ENCODE measurements at places on chromosomes 16 and 17.

DNA sequence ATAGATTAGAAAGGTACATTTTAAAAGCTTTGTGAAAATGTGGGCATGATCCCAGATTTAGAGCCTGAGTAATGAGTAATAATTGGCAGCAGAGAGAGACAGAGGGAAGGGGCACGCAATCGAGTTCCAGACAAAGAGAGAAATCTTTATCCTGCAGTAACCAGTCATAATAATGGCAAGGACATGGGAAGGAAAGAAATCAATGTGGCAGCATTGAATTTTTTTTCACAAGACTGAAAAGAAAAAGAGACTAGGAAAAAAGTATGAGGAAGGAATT is 790.8 kb upstream of the SOX9 start:
- no peak for DNase-seq

DNA sequence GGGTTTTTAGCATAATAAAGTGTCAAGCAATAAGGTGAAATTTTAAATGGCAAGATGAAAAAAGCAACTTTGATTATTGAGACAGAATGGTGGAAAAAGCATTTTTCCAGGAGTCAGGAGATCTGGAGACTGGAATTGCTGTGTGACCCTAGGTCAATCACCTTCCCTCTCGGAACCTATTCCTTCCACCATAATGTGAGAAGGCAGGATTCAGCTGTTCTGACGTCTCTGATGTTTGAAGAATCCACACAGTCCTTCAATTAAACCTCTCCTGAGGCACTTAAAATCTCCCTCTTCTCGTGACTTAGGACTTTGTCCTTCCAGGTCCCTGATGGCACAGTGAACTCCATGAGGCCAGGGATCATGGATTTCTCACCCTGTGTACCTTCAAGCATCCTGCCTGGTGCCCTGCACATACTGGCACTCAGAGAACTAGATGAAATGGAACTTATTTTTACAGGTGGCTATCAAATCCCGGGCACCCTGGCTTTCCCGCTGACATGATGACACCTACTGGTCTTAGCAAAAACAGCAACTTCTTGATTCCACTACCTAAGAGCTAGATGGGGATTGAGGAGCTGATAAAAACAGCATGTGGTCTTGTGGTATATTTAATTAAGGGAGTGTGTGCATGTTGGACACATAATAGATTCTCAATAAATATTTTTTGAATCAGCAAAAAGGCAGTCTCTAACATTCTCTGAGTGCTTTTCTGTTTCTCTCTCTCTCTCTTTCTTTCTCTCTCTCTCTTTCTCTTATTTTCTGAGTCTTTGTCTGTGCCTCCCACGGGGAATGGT is 2.3 kb upstream of the CCDC182 start:
- no peak for DNase-seq

- no peak for DNase-seq
Observed at GRCh38 chr16:80591071-80591915, 50.5 kb downstream of the DYNLRB2 start.

DNA sequence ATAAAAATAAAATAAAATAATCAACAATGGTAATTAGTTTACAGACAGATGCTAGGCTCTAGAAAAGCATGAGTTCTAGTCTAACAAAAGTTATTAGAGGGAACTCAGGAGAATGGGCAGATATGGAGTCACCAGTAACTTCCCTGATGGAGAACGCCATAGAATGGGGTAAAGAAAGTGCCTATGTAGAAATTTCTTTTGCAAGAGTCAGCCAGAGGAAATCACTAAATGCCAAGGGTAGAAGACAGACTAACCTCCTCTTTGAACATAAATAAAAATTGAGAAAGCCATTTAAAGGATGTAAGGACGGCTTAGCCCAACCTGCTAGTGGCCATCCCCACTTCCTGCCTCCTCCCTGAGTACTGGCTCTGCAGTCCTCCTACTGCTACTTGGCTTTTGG is 141.6 kb downstream of the VPS53 start:
- no peak for DNase-seq

DNA sequence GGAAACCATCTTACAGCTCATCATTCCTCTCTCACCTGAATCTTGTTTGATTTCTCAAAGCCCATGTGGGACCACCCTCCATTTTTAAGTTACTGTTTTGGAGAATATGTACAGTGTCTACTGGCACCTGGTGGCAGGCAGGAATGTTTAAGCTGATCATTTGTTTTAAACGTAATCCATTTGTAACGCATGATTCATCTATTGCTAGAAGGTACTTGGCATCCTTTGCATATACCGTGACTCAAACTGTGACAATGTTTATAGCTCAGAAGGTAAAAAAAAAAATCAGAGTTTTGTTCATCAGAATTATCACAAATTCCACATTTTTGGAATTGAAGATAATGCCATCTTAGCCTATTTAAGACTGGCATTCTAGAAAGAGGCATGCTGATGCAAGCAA is 1007.5 kb upstream of the EEF2KMT start:
- no peak for DNase-seq

DNA sequence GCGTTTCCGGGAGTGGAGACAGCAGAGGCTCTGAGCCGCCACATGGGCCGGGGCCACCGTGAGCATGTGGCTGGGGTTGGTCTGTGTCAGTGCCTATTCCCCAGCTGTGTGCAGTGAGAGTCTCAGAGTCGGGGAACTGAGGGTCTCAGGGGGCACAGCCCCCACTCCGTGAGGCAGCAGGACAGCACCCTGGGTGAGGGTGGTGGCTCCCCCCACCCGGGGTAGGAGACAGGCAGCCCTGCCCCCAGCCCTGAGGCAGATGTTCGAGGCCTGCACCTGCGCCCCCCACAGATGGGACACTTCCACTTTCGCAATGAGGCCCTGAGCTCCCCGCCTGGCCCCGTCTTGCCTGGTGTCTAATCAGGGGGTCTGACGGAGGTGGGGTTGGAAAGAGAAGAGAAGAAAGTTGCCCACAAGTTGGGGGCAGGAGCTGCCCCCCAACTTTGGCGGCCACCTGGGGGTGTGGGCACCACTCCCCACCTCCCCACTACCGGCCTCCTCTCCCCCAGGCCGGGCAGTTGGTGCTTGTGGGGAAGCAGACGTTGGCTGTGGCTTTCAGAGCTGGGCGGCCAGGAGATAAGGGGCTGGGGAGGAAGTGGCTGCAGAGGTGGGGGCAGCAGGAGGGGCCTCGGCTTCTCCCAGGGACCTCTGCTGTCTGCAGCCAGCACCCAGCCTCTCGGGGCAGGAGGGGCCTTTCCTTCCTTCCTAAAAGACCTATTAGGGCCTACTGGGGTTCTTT is 1.8 kb upstream of the CBFA2T3 start:
- no peak for DNase-seq

GRCh38 chr16:19363740-19364139 is 53.9 kb upstream of the TMC5 start:
- no peak for DNase-seq

DNA sequence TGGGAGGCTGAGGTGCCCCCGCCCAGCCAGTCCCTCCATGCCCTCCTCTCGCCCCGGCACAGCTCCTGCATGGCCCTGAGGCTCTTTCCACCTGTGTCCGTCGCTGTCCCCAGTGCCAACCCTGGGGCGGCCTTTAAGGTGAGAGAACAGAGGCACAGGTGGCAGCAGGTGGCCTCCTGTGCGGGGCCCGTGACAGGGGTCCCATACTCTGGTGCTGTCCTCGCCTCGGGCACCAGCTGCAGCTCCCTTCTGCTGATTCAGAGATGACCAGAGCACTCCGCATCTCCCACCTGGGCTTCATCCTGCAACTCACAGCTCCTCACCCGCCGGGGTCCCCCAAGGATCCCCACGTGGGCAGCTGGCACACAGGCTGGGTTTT is 8.0 kb downstream of the PRSS27 start:
- no peak for DNase-seq

DNA sequence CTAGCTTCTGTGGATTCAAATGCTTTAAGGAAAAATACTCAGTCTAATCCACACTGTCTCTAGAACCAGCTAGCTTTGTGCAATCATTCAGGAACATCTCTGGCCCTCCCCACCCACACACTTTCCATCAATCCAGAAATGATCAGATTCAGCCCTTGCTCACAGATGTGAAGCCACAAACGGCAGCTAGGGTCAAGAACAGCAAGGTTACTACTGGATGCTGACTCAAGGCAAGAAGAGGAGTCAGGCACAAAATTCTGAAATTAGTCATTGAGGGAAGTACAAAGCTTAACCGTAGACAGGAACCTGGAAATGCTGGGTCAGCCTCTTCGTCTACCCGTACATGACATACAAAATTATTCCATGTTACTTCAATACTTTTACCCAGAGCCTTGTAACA is 174.6 kb downstream of the CDH13 start:
- no peak for DNase-seq

- DNase-seq: no peak
Observed at GRCh38 chr16:87170310-87170709, 146.9 kb downstream of the C16orf95 start.

DNA sequence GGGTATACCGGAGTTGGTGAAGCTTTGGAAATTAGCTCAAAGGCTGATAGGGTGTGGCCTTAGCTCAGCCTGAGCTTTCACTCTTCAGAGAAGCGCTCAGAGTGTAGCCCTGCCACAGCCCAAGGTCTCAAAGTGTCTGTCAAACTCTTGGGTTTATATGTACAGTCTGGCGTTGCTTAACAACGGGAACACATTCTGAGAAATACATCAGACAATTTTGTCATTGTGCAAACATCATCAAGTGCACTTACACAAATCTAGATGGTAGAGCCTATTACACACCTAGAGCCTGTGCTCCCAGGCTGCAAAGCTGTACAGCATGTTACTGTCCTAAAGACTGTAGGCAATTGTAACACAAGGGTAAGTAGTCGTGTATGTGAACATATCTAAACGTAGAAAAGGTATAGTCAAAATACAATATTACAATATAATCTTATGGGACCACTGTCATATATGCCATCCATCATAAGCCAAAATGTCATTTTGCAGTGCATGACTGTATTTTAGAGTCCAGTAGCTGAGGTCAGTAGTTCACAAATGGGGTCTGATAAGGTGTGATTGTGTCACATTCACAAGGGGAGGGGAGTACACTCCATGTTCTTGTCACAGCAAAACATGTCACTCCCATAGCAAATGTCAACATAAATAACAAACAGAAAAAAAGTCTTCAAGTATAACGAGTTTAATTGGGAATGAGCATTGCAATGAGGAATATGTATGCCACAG is 20.6 kb downstream of the CHAD start:
- DNase-seq: no peak

- no peak for DNase-seq
Observed at GRCh38 chr16:4364196-4365013, 7.2 kb upstream of the VASN start.

DNA sequence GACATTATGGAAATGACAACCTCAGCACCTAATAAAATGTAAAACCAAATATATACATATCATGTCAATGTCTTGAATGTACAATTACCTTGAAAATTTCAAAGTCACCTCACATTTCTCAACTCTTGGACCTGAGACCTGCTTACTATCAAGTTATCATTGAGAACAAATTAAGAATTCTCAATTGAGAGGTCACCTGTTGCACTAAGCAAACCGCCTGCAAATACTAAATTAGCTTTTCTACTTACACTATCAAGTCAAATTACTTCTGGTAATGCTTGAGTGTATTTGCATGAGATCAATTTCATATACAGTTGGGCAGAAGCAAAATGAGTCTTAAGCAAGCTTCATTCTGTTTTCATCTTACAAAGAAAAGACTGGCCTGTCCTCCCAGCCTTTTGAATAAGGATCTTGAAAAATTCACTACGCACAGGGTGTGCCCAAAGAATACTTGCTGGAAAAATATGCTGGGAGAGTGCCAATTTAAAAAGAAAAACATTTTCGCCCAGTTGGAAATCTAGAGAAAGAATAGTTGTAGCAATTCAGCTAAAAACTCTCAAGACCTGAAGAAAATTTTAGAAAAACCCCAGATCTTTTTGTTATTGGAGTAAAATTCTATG is 35.7 kb downstream of the KANSL1 start:
- no peak for DNase-seq

GRCh38 chr16:57253466-57253865 is 8.4 kb downstream of the ARL2BP start:
- no peak for DNase-seq

DNA sequence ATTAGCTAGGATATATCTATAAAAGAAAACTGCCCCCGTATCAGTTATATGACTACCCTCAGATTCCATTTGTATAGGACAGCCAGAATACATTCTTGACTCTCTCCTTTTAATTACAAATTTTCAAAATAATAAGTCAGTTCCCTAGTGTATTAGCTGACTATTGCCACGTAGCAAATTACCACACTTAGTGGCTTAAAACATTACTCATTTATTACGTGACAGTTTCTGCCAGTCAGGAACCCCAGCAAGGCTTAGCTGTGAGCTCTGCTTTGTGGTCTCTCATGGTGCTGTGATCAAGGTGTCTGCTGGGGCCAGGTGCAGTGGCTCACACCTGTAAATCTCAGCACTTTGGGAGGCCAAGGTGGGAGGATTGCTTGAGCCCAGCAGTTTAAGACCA is 13.9 kb upstream of the SCNN1B start:
- no peak for DNase-seq

GRCh38 chr16:4488499-4488967 is 12.3 kb downstream of the HMOX2 start:
- no peak for DNase-seq

DNA sequence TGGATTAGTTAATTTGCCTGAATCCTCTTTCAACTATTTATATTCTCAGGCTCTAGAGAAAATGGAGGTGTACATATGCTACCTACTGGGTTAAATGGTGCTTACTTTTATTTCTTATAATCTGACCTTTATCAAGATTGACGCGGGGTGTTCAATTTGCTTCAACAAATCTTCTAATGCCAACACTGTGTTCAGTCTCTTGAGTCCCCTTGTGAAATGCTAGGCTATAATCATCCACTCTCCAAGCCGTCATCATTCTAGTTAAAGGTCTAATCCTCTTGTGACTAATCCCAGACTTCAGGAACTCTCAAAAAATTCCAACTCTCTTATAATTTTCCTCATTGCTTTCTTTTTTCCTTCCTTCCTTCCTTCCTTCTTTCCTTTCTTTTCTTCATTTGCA is 1396.2 kb downstream of the CDH8 start:
- DNase-seq: no peak

GRCh38 chr17:58569196-58569595 is 54.8 kb upstream of the MTMR4 start:
- DNase-seq: no peak

GRCh38 chr16:2692948-2693651 is 10.8 kb downstream of the KCTD5 start:
- no peak for DNase-seq

DNA sequence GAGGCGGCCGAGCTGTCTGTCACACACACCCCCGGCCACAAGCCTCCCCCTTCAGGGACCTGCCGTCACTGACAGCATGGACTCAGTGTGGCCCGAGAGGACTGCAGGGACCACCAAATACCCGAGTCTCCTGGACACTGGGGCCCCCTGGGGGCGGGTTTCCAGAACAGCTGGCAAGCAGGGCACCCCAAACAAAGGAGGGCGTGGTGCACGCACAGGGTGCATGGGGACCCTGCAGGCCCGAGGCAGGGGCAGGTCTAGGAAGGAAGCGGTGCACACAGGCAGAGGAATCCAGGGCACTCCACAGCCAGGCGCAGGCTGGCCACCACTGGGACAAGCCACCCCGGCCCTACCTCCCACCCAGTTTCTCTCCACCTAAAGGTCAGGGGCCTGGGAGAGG is 28.7 kb upstream of the ENPP7 start:
- no peak for DNase-seq

- DNase-seq: no peak
Observed at GRCh38 chr17:28575126-28575795, 1.4 kb downstream of the ALDOC start.
